Fibroblast of the aortic adventitia (primary cell): ENCODE measurements at places on chromosomes 11 and 22.
A peak's percentile ranks its signal among the peaks of the same experiment; 100 is the strongest.

DNA sequence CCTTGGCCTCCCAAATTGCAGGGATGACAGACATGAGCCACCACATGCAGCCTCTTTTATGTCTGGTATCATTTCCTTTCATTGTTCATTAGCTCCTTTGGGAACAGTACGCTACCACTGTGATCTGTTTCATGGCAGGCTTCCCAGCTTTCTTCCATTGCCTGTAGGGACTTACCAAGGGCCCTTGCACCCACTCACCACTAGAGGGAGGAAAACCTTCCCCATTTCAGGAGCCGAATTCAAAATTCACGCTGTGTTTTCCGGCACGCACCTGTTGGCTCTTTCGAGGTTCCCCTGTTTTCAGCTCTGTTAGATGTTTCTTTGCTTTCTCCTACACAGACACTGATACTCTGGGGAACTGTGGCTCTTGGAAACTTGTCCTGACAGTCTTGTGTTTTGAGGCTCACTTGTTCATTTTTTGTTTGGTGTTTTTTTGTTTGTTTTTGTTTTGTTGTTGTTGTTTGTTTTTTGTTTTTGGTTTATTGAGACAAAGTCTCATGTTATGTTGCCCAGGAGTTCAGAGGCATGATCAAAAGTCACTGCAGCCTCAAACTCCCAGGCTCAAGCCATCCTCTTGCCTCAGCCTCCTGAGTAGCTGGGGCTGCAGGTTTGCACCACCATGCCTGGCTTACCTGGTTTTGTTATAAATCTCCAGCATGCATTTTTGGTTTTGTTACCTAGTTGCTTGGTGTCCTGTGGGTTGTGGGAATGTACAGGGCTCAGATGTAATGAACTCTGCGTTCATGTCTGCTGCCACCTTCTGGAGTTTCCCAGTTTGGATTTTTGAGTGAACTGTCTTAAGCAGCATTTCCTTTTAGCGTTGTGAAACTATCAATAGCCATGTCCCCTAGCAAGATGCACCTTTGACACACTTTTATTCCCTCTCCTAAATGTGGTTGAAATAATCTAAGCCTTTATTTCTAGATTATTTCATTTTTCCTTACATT is 2.3 kb downstream of the KRTAP5-11 start:
- peak; percentile 79 for DNase-seq

DNA sequence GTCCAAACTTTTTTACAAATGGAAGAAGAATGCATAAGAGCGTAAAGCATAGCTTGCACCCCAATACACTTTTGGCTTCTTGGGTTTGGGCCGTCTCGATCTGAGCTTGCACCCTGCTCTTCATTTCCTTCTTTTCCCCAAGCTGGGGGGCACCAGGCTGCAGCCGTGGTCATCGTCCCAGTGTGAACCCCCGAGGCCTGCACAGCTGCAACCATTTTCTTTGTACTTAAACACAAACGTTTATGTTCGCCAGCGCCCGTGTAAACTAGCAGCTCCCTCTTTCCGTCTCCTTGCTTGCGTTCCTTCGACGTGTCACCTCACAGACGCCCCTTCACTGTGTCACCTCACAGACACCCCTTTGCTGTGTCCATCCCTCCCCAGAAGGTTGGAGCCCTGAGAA is 10.1 kb downstream of the KRTAP5-5 start:
- DNase-seq: no peak

- no peak for DNase-seq
Observed at GRCh38 chr11:79069504-79069903, 371.3 kb downstream of the TENM4 start.

- no peak for DNase-seq
Observed at GRCh38 chr11:46240861-46241260, 36.6 kb upstream of the CREB3L1 start.

GRCh38 chr11:111871693-111872161 is 346 bp upstream of the ALG9 start:
- DNase-seq: no peak

GRCh38 chr22:47168900-47169800 is 406.7 kb downstream of the TBC1D22A start:
- peak; percentile 5 for DNase-seq

DNA sequence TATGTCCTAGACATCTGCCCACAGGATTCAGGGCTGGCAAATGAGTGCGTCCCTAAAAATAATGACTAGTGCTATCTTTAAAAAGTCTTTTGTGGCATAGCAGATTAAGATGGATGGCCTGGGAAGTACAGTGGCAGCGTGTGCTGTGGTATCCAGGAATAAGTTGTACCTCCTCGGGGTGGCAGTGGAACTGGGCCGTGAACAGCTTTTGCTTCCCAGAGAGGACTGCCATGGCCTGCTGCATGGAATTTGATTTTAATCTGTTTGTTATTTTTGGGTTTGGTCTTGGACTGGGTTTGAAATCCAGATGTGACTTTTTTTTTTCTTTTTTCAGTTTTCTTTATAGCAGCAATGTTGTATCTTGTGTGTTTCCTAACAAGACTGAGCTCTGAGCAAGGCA is 71.3 kb upstream of the PARVG start:
- no peak for DNase-seq

- DNase-seq: no peak
Observed at GRCh38 chr22:43310798-43311197, 32.4 kb downstream of the SCUBE1 start.

GRCh38 chr11:22065472-22065871 is 127.4 kb upstream of the ANO5 start:
- DNase-seq: no peak

DNA sequence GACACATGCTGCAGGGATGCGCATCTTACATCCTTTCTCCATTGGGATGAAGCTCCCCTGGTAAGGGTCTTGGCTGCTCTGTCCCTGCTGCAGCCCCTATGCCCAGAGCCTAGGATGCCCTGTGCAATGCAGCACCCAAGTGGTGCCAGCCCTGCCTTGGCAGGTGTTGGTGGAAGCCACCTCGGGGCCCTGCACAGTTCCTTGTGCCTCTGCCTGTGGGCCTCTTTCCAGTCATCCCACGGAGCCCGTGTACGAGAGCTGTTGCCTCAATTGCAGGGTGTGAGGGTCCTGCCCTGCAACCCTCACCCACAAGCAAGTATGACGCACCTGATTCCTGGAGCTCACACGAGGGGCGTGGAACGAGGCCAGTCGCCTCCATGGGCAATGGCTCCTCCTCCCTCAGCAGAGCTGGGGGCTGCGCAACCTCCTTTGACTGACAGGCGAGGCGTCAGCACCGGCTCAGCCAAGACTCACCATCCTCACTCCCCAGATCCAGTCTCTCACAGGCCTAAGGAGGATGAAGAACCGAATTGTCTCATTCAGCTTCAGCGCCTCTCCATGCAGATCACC is 719.6 kb downstream of the BRD1 start:
- no peak for DNase-seq

- peak; percentile 63 for DNase-seq
Observed at GRCh38 chr22:25048659-25049647, 96.4 kb downstream of the KIAA1671 start.

- DNase-seq: no peak
Observed at GRCh38 chr22:41152902-41153301, 52.2 kb upstream of the L3MBTL2 start.

DNA sequence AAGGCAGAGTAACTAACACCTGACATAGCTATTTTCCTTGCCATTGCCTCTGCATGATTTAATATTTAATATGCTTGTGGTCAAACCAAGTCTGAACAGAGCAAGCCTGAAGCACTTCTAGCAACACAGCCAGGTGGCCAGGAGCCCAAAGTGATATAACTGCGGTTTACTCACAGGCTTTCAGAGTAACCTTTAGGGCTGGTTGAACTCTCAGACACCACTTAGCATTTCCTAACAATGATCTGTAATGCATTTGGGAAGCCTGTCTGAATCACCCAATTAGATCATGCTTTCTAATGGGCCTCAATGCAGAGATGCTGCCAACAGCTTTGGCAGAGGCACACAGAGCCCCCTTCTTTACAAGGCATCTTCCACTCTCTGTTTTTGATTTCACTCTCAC is 96.1 kb downstream of the FDX1 start:
- DNase-seq: peak; percentile 84

- DNase-seq: peak; percentile 46
Observed at GRCh38 chr11:36362902-36363301, 66.8 kb downstream of the PRR5L start.
